ENCODE measurements at places on chromosomes 11 and 22.

DNA sequence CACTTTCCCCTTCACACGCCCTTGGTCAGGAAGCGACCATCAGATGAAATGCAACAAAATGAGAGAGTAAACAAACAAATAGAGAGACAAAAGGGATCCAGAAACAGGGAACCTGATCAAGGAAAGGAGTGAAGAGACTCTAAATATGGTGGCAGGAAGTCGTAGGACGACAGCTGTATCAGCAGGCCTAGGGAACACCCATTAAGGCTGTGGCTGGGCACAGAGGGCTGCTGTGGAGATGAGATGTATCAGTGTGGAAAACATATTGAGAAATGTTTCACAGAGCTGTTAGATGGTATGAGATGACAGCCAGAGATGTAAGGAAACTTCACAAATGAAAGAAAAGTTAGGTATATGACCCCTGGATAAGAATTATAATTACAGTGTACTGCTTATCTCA, 155.8 kb upstream of the MTMR2 start:
- no peak for DNase-seq

DNA sequence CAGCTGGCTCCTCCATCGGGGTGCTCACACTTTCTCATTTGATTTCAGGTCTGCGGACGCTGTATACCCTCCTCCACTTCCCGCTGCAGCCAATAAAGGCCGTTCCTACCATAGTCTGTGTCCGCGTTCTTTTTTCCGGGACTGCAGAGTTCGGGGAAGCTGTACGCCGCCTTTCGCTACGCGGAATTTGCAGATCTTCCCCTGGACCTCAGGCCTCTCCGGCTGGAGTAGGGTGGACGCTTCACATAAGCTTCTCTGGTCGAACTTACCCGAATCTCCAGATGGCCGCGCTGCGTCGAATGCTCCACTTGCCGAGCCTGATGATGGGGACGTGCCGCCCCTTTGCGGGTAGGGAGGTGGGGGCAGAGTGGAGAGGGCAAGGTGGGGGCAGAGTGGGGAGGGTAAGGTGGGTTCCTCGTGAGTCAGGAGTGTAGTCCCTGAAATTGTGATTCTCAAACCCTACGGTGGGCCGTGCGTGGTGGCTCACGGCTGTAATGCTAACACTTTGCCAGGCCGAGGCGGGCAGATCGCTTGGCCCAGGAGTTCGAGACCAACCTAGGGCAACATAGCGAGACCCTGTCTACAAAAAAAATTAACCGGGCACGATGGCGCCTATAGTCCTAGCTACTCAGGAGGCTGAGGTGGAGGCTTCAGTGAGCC, 617 bp downstream of the CSKMT start:
- DNase-seq, result peak; percentile 72

DNA sequence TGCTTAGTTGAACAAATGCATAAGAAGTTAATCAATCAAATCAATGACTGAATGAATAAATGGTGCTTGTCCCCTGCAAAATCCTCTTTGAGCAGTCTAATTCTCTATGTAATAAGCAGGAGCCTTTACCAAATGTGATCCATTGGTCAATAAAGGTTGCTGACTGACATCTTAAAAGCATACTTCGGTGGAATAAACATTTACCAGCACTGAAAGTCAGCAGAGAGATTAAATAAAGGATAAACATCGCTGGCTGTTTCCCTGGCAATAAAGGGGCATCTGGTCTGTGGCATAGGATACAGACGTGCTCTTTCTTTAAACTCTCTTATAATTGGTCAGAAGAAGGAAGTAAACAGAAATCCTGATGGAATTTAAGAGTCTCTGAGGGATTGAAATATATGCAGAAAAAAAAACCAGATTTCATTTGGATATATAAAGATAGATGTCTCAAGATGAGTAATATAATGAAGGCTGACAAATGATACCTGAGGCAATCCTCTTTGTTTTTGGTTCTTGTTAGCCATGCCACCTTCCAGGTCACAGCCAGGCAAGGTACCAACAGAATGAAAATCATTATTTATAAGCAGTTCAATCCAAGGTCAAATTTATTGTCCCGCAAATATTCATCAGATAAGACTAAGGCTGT, 578.4 kb upstream of the CCDC90B start:
- no peak for DNase-seq

DNA sequence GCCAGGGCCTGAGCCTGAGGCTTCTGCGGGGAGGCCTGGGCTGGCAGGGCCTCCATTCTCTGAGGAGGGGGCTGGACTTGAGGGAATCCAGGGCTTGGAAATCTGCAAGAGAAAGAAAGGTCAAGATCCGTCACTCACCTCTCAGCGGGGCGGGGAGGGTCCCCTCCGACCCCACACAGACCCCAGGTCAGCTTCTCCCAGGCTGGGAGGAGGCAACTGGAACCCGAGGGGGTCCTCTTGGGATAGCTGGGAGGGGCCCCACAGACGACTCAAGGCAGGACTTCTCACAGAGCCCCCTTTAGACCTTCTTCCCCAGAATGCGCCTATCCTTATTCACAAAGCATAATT, 11.0 kb downstream of the TNKS1BP1 start:
- DNase-seq, result no peak

GRCh38 chr11:1882265-1883238, 9.1 kb downstream of the PRR33 start:
- DNase-seq, result peak; percentile 78

GRCh38 chr11:87712391-87712790, 462.9 kb downstream of the RAB38 start:
- DNase-seq, result no peak

- no peak for DNase-seq
Observed at GRCh38 chr22:23884140-23884539, 10.0 kb upstream of the MIF start.

GRCh38 chr11:87926250-87926970, 248.8 kb downstream of the RAB38 start:
- no peak for DNase-seq

DNA sequence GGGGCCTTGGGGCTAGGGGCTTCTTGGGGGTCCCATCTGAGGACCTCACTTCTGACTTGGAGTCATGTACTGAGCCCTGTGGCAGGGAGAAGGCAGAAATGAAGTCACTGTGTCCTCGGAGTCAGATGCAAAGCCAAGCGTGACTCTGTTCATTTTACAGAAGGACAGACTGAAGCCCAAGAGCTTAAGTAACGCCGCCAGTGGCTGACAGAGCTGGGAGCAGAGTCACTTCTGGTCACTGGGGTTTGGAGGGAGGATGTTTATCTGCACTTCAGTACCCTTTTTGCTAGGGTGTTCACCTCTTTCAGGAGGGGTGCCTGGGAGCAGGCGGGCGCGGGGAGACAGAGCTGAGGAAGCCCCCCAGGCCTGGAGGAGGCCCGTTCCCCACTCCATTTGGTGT, 10.7 kb downstream of the CD6 start:
- no peak for DNase-seq

- DNase-seq, result no peak
Observed at GRCh38 chr11:76131142-76131541, 75.2 kb downstream of the WNT11 start.

DNA sequence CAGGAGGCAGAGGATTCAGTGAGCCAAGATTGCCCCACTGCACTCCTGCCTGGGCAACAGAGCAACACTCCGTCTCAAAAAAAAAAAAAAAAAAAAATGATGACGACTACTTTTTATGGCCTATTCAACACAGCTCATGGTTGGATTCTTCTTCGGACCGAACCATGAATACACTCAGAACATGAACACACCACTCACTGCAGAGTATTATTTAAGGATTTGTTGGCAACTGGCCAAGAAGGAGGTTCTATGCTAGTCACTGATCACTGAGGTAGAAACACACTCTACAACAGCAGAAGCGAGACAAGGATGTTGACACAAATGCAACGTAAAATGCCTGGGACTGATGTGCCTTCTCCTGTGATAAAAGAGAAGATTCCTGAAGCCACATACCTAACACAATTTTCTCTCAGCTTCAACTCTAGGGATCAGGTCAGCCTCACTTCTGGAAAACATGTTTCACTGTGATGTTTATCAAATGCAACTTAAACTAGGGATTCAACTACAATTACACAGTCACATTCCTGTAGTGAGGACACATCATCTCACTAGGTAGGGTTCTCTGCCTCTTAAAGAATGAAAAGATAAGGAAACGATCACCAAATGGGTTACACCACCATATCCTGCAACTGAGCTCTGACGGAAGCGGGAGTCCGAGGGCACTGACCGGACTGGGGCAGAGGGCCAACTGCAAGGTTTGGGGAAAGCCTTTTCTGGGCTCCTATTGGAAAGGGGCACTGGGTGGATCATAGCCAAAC, 82.5 kb downstream of the SGSM3 start:
- no peak for DNase-seq

DNA sequence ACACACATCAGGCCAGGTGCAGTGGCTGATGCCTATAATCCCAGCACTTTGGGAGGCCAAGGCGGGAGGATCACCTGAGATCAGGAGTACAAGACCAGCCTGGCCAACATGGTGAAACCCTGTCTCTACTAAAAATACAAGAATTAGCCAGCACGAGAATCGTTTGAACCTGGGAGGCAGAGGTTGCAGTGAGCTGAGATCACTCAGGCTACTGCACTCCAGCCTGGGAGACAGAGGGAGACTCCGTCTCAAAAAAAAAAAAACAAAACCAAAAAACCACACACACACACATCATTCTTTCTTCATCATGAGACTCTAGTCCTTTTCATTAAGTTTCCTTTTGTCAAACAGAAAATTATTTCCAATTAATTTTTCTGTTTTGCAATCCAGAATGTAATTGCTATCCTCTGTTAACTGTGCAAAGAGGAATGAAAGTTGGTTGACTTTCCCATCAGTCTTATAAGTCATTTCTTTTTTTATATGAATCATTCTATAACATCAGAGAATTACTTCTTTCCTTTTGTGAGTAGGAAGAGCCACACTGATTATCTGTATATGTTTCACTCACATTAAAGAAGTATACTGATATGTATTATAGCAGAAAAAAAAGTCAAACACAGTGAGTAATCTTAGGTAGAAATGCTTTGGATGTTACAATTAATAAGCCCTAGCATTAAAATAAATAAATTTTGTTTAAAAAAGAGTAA, 52.2 kb downstream of the HORMAD2 start:
- DNase-seq, result no peak
